Gastroesophageal sphincter (tissue), 4 donors: ENCODE measurements at places on chromosomes 2 and 18. TPM values are rescaled to one million over a fixed set of nuclear protein-coding genes. Genes with fewer than 3 reads are reported as not detected.
A peak's percentile ranks its signal among the peaks of the same experiment; 100 is the strongest.

DNA sequence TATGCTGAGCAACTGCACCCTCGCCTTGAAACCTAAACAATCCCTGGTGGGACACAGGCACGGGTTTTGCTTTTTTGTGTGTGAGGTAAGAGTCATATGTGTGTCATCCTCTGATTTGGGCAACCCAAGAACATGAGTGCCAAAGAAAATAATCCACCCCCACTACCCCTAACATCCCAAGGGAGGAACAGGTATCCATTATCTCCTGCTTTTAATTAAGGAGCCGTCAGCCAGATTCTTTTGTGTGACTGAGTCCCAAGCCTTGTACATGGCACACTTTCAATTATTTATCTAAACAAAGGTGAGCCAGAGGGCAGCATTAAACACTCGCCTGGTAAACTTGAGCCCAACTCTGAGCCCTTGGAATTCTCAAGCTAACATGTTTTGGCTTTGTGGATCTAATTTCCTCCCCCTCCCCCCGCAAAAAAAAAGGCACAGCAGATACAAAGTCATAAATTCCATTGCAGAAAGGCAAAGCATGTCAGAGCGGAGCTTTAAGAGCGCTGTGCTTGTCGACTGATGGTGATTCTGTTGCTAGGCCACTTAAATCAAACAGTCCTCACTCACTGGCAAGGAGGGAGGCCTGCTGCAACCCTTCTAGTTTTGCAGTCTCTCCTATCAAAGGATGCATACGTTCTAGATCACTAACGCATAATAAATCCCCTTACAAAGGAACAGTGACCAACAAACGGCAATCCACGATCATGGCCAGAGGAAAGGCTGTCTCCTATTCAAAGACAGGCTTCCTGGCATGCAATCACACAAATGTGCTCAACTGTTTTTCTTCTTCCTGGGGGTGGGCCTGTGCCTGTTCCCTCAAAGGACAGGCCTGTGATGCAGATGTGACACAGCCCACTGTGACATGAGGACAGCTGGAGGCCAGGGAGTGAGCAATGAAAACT lies 143.5 kb upstream of the LMAN1 start:
- peak; percentile 71 for ATAC-seq

GRCh38 chr2:17753803-17754663 lies at the start of the genes GEN1 and SMC6:
TSS of gene GEN1 (plus strand) at chr2:17754138. CDS start at chr2:17759944, 5,806 bp downstream.
TSS of gene SMC6 (minus strand) at chr2:17753810. CDS start at chr2:17745946, 7,864 bp downstream.
- peak; percentile 97 for ATAC-seq

- ATAC-seq, result peak; percentile 39
Observed at GRCh38 chr2:20916604-20917286, 93.8 kb upstream of the LDAH start.

DNA sequence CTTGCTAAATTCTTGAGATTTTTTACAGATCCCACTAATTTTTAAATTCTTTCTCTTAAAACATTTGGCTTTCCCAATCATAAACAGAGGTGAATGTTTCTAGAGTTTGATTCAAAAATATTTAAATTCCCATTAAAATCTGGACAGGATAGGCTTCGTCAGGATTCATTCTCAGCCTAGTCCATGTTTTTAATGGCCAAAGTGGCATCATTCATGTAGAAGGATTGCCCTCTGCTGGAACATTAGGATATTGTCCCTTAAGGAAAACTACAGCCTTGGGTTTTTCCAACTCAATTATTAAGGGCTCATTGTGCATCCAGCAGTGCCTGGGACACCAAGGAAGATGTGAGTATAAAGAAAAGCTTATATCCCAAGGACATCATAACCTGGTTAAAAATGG lies 71.7 kb downstream of the TPGS2 start:
- ATAC-seq, result peak; percentile 61

GRCh38 chr2:177243476-177243875 lies 21.1 kb downstream of the NFE2L2 start:
- ATAC-seq, result no peak

DNA sequence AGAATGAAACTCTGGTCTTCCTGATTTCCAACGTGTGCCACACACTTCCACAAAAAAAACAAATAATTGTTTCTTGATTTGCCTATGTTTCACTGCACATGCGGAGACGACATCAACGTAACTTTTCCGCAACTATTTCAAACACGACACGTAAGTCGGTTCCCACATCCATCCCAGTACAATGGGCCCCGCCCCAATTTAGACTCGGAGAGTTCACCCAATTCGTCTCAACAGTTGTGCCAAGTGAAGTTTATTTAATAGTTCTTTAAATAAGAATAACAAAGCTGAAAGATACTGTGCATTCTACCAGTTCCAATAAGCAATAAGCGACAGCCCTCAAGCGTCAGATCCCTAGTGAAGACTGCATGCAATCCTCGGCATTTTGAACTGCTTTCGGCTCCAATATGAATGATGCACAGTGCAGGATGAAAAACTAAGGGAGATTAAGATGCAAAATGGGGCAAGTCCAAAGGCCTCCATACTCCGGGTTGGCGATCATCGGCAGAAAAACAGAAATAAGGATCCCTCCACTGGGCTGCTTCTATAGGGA lies 664 bp downstream of the CCT4 start:
- ATAC-seq, result no peak

DNA sequence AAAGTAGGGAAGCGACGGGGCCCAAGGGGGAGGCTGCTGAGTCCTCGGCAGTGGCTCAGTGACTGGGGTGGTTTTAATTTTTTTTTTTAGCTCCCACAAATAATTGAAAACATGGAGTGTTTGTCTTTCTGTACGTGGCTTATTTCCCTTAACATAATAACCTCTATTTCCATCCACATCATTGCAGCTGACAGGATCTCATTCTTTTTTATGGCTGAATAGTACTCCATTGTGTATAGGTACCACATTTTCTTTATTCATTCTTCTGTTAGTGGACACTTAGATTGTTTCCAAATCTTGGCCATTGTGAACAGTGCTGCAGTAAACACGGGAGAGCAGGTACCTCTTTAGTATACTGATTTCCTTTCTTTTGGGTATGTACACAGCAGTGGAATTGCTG lies 65.1 kb downstream of the ASAP2 start:
- no peak for ATAC-seq

GRCh38 chr18:23462876-23463275 lies 9.8 kb downstream of the RIOK3 start:
- ATAC-seq, result no peak

- ATAC-seq, result no peak
Observed at GRCh38 chr2:28364610-28365009, 28.0 kb upstream of the FOSL2 start.

- peak; percentile 59 for ATAC-seq
Observed at GRCh38 chr2:121071034-121071504, 213.9 kb downstream of the TFCP2L1 start.

- no peak for ATAC-seq
Observed at GRCh38 chr2:8232871-8233270, 449.0 kb upstream of the ID2 start.

DNA sequence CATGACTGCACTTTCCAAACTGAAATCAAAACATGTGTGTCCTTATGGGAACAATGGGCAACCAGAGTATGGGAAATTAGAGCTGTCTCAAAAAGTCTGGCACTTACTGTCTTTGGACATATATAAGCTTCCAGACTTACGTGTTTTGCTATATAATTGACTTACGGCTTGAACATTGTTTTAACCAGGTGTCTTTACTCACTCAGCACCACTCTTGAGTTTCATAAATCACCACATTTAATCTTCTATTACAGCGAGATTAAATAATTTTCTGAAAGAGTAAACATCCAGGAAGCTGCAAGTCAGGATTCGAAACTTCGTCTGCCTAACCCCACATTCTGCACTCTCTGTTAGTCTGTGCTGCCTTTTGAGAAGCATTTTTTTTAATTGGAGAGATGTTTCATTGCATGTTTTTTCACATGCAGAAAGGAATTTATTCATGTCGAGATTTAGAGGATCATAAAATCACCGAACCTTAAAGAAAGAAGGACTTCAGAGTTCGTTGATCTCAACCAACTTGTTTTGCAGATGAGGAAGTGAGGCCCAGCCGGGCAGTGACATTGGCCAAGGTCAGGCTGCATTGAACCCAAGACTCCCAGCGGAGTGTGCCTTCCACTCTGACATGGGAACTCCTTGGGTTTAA lies 137.3 kb downstream of the SETBP1 start:
- no peak for ATAC-seq

- ATAC-seq, result no peak
Observed at GRCh38 chr18:32576296-32576916, 105.7 kb upstream of the GAREM1 start.

GRCh38 chr2:83972128-83972527 lies 487.0 kb downstream of the SUCLG1 start:
- no peak for ATAC-seq

GRCh38 chr2:30239308-30239985 lies 8.1 kb downstream of the LBH start:
- ATAC-seq, result peak; percentile 75

- ATAC-seq, result no peak
Observed at GRCh38 chr18:67211646-67212045, 304.9 kb downstream of the DSEL start.

GRCh38 chr2:197205585-197206215 lies 104.9 kb downstream of the ANKRD44 start:
- ATAC-seq, result no peak

DNA sequence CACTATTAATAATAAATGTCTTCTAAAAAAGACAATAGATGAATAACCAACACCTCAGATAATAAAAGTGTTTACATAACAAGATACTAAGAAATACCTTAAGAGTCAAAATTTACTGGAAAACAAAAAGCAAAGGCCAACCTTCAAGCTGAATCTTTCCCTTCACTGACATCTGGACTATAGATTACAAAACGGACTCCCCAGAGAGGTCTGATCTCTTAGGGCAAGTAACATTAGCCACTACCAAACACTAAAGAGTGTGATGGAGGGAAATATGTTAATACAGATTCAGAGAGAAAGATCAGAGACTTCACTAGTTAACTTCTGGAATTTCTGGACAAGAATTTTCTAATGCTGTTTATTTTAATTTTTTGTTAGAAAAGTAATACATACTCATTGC lies 13.9 kb downstream of the CLASP1 start:
- ATAC-seq, result no peak

Gene ACAA2
- total RNA-seq, result 92.3 TPM

Gene RDH14
- 59.0 TPM for total RNA-seq

Gene TPO
- 6.7 TPM for total RNA-seq

Gene KIAA2012
- not detected for total RNA-seq

Gene ABHD1
- total RNA-seq, result 1.5 TPM

Gene ANO7
- 0.16 TPM for total RNA-seq

Gene KHK
- 2.5 TPM for total RNA-seq

Gene GAD1
- total RNA-seq, result not detected

Gene CYP26B1
- 1.9 TPM for total RNA-seq

Gene MC4R
- total RNA-seq, result 0.93 TPM

Gene PID1
- 48.7 TPM for total RNA-seq

Gene ANKRD53
- total RNA-seq, result 2.8 TPM

Gene SP5
- total RNA-seq, result not detected

Gene B3GNT2
- total RNA-seq, result 15.1 TPM

Gene MALL
- 11.0 TPM for total RNA-seq
